Stimulated activated CD8-positive, alpha-beta memory T cell treated with anti-CD3 and anti-CD28 coated beads, Interleukin-7, amount 100 ng/mL, for 24 hours (primary cell): ENCODE measurements at places on chromosomes 1 and 21.

- no peak for DNase-seq
Measured at GRCh38 chr1:245216366-245217115, 61.8 kb downstream of the KIF26B start.

DNA sequence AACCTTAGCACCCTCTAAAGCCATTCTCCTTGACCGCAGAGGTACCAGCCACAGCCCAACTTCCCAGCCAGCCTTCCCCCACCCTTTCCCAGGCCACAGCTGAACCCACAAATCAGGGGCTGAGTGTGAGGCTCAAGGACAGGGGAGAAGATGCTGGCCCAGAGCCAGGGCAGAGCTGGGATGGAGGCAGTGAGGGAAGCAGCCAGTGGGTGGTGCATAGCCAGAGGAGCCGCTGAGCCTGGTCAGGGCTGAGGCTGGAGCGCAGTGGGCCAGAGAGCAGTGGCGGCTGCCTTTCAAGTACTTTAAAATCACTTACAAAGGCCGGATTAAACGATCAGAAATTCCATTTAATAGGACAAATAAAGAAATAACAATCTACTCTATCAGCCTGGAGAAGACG is 36.3 kb downstream of the DMAP1 start:
- no peak for DNase-seq

- DNase-seq: no peak
Measured at GRCh38 chr1:68049941-68050878, at the start of gene DIRAS3. Gene DIRAS3, minus strand, starts transcription at chr1:68050627. Its CDS starts 3,330 bp downstream, at chr1:68047297.

GRCh38 chr1:14778898-14779865 is 180.7 kb downstream of the KAZN start:
- DNase-seq: peak; percentile 8

DNA sequence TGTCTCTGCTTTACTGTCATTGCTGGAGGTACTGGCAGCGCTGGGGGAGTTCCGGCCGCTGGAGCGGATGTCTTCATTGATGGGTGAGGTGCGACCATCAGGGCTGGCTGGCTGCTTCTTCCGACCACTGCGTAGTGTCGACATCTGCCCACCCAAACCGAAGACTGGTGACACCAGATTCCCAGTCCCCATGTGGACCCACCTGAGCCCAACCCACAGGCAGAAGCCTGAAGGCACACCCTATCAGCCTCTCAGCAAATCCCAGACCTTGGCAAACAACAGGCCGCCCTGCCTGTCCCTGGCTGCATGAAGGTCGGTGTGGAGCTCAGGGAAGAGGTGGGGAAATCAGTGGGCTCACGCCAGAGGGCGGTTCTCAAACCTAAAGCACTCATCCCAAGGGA is 44.8 kb downstream of the SLC45A1 start:
- DNase-seq: no peak

DNA sequence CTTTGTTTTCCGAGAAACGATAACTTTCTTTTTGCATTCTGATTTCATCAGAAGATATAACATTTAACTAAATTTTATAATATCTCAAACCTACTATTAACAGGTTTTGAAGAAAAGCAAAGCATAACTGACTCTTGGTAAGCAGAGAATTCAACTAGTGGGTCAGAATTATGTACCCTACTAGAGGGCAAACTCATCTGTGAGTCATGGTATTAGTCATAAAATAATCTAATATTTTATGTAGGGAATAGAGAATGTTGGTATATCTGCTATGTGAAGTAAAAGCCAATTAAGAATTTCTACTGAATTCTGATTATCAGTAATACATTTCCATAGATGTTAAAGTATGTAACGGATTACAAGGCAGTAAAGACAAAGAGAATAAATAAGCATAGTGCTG is 56.8 kb downstream of the USP1 start:
- DNase-seq: no peak

DNA sequence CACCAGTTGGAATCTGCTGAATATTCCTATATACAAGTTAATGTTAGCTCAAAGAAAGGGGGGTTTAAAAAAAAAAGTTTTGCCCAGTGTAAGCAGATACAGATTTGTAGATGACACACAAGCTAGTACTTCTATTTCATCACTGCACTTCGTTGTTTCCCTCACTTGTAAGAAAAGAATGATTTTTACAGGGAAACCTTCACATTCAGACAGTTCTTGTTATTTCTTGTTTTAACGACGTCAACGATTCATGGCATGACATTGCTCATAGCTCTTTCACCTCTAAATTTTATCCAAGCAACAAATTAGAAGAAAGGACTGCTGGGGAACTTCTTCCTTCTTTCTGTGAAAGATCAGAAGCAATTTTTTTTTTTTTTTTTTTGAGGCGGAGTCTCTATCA is 25.7 kb upstream of the C1orf105 start:
- DNase-seq: no peak

DNA sequence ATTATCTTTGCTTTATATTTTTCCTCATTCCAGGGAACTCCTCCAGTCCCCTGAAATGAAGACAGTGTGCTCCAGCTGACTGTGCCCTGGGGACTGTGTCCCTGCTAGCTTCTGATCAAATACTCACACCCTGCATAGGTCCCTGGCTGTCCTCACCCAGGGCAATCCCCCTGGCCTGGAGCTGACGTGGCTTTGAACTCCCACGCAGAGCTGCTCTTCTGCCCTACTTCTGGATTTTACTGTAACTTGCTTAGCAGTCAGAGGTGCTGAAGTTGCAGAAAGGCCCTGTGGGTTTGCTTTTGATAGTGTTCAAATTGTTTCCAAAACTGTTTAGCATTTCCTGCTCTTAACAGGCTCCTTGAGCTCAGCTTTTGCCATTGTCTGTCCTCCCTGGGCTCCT is 186.5 kb downstream of the FASLG start:
- peak; percentile 18 for DNase-seq

DNA sequence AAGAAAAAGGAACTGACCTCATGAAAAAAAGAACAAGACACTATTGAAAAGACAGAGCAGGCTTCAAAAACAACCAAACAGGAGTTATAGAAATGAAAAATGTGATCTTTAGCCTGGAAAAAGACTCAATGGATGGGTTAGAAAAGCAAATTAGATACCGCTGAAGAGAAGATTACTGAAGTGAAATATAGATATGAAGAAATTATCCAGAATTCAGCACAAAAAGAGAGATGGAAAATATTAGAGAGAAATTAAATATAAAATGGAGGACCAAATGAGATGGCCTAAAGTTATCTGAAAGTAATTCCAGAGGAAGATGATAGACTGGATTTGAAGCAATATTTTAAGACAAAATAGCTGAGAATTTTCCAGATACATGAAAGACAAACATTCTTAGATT is 63.0 kb downstream of the SLC37A1 start:
- DNase-seq: no peak

DNA sequence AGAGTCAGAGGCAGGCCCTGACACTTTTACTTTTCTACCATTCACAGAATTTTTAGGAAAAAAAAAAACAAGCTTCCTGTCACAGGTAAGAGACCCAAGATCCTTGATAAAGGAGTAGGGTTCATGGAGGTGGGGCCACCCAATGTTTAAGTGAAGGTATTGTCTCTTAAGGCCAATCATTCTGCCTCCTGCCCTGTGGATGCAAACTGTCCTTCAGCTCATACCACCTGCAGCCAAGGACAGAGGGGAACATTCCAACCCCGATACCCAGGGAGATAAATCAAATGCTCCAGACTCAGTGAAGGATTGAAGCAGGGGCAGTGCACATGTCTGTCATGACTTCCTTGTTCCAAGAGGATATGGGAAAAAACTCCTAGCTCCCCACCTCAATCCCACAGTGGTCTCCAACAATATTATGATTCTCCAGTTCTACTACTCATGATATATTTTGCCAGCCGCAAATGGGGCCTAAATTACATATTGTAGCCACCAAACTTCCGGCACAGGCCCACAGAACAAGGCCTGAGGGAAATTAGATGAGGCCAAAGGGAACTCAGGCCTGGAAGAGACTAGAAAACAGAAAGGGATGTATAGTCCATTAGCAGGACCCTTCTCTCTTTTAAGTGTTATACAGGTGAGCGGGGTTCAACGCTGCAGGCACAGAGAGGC is 59.5 kb downstream of the TRABD2B start:
- no peak for DNase-seq

GRCh38 chr21:34510148-34511142 is 1.6 kb downstream of the KCNE1 start:
- peak; percentile 30 for DNase-seq

GRCh38 chr21:27477296-27477695 is 510.4 kb upstream of the ADAMTS5 start:
- no peak for DNase-seq

- peak; percentile 51 for DNase-seq
Measured at GRCh38 chr1:209769171-209769904, 13.5 kb downstream of the TRAF3IP3 start.

GRCh38 chr1:67618285-67619018 is 66.5 kb upstream of the GADD45A start:
- no peak for DNase-seq

GRCh38 chr1:207913951-207914350 is 3.0 kb upstream of the CD34 start:
- no peak for DNase-seq

DNA sequence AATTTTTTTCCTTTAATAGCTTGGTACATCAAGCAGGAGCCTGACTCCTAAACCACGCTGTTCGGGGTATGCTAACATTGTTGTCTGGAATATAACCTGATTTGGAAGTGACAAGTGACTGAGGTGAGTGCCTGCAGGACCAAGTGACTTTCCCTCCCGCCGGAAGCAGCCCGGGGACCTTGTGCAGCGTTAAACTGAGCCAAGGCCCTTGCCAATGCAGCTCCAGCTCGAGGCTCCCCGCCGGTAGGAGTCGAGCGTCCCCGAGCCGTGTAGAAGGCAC is 716 bp upstream of the MTARC1 start:
- no peak for DNase-seq

DNA sequence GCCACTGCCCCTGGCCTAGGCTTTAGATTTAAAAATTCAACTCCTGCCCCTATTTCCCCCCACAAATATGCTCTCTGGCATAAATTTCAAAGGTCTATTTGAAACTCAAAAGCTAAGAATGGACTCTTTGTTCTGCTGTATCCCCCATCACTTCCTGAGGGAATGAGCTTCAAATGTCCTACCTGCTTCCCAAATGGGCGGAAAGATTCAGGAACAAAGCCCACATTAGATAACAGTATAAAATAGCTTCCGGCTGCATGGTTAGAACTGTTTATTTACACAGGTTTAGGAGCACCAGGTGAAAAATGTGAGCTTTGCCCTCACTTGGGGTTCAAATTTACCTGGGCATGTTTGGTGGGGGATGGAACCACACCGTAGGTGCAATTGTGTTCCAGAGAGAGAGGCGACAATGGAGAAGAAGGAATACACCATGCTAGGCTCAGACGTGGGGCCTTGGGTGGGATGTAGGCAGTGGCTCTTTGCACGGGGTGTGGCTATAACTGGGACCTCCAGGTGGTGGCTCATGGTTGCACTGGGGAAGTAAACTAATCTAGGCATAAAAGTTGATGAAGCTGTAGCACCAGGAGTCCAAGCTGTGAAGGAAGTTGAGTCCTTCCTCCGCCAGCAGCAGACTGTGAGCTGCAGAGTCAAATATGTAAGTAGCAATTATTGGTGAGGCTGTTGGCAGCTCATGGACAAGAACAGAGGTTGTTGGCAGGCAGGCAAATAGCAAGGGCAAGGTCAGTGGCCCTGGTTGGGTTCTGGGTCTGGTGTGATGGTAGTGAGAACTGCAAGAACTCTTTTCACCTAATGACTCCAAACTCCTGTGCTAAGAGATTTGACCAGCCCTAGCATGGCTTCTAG is 41.5 kb upstream of the SRSF10 start:
- DNase-seq: no peak

- DNase-seq: no peak
Measured at GRCh38 chr1:116827607-116828105, 73.4 kb downstream of the CD2 start.

- DNase-seq: no peak
Measured at GRCh38 chr1:229295745-229296144, 24.8 kb downstream of the RAB4A start.

DNA sequence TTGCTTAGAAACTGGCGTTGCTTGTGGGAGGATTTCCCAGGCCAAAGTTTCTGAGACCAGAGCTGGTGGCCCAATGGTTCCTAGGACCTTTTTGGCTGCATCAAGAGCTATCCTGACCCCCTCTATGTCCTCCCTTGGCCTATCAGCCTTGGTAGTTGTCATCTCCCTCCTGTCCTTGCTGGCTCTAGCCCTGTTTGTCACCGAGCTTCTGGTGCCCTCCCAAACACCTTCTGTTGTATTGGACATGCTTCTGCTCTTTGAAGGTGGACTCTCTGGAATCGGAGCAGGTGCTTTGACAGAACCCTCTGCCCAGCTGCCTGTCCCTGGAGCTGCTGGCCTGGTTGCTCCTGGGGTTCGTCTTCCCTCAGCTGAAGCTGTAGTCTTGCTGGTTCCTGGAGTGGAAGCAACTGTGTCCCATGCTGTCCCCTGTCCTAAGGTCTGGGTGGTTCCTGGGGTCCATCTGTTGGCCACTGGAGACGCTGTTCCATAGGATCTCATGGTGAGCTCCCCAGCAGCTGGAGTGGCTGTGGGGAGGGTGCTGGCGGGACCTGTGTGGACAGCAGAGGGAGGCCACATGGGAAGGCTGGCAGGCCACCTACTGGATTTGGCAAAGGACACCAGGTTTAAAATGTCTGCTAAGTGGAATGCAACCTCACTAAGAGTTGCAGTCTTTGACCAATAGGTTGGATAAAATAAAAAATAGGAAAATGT is 9.4 kb downstream of the FCAMR start:
- no peak for DNase-seq

GRCh38 chr21:45403133-45403824 is 1.7 kb upstream of the COL18A1 start:
- no peak for DNase-seq

- no peak for DNase-seq
Measured at GRCh38 chr1:53341961-53342707, 14.3 kb upstream of the LRP8 start.

- DNase-seq: no peak
Measured at GRCh38 chr1:109793486-109794318, 30.0 kb upstream of the EPS8L3 start.

- DNase-seq: no peak
Measured at GRCh38 chr1:43473463-43473862, 19.7 kb upstream of the HYI start.

- DNase-seq: no peak
Measured at GRCh38 chr21:26050857-26051256, 119.7 kb downstream of the APP start.

- DNase-seq: no peak
Measured at GRCh38 chr1:165877940-165878556, 50.6 kb downstream of the UCK2 start.
